Right lobe of liver (tissue), 6 donors: ENCODE measurements at places on chromosomes 7 and 10.
A peak's percentile ranks its signal among the peaks of the same experiment; 100 is the strongest.

DNA sequence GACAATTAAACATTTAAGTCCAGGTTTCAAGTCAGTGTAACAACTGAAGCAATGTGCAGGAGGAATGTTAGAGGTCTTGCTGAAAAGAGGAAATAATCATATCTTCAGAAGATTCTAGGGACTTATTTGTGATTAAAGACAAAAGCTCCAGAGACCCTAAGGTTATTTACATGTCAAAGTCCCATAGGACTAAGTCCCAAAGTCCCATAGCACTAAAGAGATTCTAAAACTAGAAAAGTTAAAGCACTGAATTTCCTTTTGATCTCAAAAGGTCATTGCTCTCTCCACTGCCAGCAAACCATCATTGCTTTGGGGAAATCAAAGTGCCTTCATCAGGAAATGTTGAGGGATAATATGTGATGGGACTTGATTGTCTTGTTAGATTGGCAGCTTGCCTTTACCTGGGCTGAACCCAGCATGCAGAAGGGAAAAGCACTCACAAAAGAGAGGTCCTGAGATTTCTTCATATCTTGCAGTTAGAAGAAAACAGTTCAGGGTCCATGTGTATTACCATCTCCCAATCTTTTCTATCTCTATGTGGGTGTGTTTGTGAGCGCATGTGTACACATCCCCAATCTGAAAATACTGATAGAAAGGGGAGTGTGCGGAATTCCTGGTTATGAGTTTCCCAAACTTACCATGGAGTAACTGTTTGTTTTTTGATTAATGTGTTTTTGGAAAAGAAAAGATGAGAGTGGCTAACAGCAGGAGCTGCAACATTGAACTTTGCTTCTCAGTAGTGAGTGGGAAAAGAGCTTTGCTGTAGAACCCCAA lies 21.8 kb downstream of the NUDT13 start:
- peak; percentile 45 for DNase-seq

DNA sequence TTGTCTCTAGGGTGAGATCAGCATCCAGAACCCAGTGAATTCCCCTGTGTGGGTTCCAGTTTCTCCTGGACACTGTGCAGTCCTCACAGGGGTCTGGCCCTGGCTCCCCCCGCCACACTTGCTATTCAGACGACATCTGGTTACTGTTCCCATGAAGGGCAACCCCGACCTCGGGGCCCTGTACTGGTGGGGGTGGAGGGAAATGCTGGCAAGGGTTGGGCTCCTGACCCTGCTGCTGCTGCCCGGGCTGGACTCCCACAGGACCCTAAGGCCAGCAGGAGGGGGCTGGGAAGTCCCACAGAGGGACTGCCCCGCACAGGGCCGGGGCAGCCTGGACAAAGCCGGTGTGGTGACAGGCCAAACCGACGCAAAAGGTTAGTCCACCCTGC lies 768 bp upstream of the CPA1 start:
- no peak for DNase-seq

DNA sequence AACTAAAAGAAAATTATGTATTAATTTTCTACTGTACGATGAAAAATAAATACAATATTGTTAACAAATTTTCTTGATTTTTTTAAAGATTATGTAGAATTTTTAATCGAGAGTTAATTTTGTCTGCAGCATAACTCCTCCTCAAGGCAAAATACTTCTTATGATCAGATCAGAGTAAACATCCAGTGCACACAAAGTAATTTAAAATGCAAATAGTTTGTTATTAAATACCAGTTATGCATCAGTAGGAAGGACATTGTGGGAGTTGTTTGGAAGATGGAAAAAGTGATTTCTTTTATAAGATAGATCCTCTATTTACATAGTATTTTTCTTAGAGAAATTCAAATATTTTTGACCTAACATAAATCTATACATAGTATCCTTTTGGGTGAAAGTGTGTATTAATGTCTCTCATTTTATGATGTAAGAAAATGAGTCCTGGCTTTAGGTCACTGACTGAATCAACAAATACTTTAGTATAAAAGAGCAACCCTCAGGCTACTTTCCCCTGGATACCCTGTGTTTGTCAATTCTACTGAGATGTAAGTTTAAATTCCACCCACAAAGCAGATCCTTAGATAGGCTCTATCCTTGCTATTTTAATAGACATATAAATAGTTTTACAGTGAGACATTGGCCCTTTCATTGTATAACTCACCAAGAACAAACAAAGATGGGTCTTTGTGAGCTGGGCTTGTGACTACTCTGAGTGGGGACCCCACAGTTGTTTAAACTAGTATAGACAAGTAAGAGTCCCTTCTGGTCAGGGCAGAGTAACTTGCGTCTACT lies 1133.7 kb downstream of the GATA3 start:
- DNase-seq = no peak

DNA sequence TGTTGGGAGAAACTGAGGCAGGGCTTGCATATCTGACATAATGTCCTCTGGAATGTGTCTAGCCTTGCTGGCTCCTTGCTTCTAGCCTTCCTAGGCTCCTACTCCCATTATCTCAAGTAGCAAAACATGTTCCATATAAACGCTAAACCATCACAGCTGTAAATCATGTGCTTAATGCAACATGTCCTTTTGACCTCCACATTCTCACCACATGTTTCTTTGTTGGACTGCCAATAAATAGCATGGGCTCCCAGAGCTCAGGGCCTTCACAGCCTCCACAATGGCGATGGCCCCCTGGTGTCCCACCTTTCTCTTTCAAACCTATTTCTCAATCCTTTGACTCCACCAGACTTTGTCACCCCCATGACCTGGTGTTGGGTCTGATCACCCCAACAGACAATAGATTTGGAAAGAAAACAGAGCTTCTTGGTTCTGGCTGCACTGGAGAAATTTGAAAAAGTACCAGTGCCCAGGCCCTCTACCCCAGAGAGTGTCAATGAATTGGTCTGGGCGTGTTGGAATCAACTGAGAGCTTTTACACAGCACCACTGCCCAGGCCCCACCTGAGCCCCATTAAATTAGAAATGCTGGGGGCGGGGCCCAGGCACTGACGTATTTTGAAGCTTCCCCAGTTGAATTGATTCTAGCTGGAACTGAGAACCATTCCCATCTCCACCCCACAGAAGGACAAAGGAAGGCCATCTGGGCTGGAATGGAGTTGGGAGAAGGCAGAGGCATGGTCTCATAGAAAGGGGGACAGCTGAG lies 41.3 kb upstream of the GGCT start:
- DNase-seq = no peak

DNA sequence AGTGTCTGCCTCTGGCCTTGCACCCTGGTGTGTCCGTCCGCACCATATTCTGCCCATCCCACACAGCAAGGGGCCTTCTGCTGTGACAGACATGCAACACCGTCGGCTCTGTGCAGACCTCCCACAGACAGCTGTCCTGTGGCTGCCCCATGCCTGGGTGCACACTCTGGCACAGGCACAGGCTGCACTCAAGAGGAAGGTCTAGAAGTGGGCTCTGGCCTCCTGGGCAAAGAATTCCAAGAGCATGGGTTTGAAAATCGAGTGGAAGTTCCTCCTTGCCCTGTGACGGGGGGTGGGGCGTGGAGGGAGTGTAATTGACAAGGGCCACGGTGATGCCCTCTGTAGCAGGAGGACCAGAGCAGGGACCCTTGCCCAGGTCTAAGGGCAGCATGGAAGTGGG lies 4.3 kb upstream of the LOXL4 start:
- no peak for DNase-seq

GRCh38 chr10:73887294-73888039 lies 13.1 kb upstream of the CAMK2G start:
- DNase-seq = no peak

DNA sequence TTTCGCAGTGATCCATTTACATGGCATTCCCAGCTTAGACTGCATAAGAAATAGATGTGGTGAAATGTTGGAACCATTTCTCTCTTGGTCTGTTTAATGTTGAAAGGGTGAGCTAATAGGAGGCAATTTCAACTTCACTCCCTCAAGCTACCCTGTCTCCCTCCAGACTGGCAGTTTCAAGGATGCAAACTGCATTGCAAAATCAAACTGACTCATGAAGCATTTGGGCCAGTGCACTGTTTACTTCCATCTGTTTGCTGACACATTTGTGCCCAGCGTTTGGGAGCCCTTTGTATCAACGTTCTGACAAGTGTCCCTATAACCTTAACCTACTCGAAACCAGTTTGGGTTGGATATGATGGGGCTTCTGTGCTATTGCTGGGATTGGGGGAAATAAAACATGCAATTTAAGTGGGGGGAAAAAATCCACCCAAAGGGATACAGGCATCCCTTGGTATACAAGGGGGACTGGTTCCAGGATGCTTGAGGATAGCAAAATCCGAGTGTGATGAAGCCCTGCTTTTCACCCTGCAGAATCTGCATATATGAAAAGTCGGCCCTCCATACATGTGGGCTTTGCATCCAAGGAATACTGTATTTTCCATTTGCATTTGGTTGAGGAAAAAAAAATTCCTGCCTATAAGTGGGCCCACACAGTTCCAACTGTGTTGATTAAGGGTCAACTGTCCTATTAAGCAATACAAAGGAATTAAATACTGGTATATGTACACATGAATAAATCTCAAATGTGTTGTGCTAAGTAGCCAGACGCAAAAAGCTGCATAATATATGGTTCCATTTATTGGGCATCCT lies 15.6 kb downstream of the RHEB start:
- peak; percentile 78 for DNase-seq

DNA sequence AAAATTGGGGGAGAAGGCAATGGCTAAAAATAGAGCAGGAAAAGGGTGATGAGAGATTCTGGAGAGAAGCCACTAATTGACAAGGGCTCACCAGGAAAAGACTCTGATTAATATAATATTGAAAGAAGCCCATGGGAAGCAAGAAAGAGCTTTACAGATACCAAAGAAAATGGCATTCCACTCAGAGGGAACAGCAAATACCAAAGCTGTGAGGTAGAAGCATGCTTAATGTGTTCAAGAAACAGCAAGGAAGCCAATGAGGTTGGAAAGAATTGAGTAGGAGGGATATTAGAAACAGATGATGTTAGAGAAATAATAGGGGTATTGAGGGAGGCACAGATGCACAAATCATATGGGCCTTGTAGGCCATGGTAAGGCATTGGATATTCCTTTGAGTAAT lies 130.1 kb downstream of the MYO3A start:
- no peak for DNase-seq

DNA sequence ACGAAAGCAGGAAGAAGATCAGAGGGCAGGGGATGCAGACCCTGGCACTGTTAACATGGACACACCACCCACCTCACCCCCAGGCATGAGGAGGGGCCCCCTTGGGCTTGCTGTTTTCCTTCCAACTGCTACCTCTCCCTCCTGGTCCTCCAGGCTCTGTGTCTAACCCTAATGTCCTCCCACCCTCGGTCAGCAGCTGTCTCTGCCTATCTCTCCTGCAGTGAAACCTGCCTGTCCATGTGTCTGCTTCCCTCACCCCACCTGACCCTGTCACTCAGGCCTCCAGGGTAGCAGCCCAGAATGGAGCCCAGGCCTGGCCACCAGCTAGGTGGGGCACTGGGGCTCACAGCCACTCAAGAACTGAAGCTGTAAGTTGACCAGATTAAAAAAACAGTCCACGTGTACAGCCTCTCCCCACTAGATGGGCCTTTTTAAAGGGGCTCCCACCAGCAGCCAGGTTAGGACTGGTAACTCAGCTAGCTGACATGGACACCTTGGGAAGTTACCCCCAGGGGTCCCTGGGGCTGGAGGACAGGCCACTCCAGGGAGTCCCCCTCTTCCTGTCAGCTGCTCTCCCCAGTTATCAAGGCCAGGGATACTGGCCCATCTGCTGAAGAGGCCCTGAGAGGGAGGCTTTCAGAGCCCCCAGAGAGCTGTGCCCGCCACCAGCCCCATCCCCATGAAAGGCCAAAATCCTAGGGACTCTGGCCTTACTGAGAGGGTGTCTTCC lies 1.5 kb downstream of the SMARCD3 start:
- no peak for DNase-seq

DNA sequence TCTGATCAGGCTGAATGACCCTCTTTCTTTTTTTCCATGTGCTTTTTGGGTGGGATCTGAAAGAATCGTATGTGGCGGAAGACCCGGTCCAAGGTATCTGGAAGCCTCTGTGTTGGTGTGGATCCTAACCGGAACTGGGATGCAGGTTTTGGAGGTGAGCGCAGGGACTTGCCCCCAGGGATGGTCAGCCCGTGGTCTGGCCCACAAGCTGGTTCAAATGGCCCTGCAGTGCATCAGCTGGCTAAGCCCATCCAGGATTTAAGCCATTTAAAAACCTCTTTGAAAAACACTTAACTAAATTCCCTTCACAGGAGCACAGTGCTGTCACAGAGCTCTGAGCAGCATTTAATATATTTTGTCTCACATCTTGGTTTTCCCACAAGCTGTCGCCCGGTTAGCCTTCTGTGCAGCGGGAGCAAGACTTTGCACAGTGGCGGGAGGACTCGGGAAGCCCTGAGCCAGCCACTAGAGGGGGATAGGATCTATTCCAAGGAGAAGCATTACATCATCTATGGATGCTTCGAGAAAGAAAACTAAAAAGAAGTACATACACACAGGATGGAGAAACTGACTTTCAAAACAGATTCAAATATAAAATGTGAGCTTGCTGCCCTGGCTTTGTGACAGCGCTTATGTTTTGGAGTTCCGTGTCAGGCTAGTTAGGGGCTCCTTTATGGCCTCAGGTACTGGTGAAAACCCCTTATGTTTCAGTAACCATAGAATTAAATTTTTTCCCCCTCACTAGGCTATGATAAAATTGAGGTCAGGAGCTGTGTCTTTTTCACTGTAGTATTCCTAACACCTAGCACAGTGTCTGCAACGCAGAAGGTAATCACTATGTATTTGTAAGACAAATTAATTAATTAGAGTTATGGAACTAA lies 11.3 kb downstream of the CPA2 start:
- DNase-seq = no peak

- DNase-seq = peak; percentile 52
Observed at GRCh38 chr10:43204943-43205671, 61.8 kb downstream of the RASGEF1A start.

DNA sequence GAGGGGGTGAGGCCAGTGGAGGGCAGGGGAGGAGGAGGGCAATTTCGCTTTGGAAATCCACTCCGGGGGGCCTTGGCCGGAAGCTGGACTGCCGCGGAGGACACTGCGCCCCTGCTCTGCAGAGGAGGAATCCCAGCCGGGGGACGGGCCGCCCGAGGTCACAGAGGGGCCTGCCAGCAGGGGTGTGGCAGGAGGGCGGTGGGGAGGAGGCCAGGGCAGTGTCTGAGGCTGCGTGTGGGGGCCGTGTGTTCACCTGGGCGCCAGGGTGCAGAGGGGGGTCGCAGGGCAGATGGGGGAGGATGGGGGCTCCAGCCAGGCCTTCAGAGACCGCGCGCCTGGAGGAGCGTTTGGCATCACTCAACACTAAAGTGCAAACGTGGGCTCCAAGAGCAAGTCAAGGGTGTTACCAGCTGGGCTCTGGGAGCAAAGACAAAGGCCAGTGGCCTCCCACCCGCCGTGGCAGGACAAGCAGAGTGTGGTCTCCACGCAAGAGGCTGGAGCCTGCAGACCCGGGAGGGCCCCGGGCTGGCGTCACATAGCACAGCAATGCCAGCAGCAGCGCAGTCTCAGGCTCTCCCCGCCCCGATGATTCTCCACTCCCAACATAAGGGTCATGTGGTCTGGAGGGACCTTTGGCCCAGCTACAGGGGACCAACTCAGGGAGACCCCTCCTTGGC lies 45.3 kb upstream of the DNAJB6 start:
- DNase-seq = no peak

- DNase-seq = no peak
Observed at GRCh38 chr10:110694820-110695538, 50.8 kb downstream of the RBM20 start.

GRCh38 chr7:69518705-69519077 lies 79.6 kb upstream of the AUTS2 start:
- DNase-seq = no peak

- no peak for DNase-seq
Observed at GRCh38 chr10:1182280-1183032, 126.3 kb downstream of the WDR37 start.
